ENCODE measurements at places on chromosomes 3 and 15. TPM values are rescaled to one million over a fixed set of nuclear protein-coding genes. Genes with fewer than 3 reads are reported as not detected.

GRCh38 chr3:48951764-48952163 lies 33.1 kb downstream of the ARIH2 start:
- no peak for ATAC-seq

- ATAC-seq: no peak
Measured at GRCh38 chr3:63875510-63875909, 11.8 kb downstream of the ATXN7 start.

DNA sequence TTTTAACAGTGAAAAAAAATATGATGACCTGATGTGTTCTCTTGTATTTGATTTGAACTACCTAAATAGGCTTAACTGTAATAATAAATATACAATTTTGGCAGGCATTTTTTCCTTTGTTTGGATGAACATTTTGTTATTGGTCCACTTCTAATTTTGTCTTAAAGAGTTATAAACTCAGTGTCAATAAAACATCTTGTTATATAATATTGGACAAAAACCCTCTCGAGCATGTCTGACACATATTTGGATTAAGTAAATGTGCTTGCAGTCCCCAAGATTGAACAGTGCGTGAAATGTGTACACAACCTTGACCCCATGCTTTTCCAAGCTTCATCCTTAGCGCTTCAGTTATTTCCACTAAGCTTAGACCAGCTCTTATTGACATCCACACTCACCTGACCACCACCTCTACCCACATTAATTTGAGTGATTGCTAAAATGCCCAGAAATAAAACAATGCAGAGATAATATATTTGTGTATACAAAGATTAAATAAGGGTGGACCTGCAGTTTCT lies 131.7 kb upstream of the ZBED2 start:
- ATAC-seq: no peak

- ATAC-seq: peak; percentile 65
Measured at GRCh38 chr15:40354408-40355171, 3.4 kb upstream of the DISP2 start.

The DAZL gene
- total RNA-seq: not detected
